ENCODE measurements at places on chromosomes 7 and 10.

GRCh38 chr7:96136600-96137239 is 185.2 kb downstream of the SLC25A13 start:
- DNase-seq: no peak

GRCh38 chr10:71811351-71811750 is 38.0 kb upstream of the VSIR start:
- no peak for DNase-seq

- no peak for DNase-seq
Measured at GRCh38 chr7:86689363-86689762, 45.7 kb downstream of the GRM3 start.

DNA sequence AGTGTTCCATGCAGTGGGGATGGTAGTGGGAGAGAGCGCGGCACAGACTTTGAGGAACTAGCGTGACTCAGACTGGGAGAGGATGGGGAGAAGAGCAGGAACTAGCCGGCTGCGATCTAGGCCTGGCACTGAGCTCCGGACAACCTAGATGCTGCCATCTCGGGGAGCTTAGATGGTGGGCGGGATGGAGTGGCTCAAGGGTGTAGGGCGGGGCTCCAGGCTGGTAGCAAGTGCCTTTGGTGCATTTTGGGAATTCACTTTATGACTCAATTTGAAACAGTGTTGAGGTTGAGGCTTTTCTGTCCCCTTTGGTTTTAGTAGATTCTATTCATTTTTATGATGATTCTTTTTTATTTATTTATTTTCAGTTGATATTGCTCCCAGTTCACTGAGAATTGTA is 185.3 kb upstream of the GPR26 start:
- DNase-seq: no peak

DNA sequence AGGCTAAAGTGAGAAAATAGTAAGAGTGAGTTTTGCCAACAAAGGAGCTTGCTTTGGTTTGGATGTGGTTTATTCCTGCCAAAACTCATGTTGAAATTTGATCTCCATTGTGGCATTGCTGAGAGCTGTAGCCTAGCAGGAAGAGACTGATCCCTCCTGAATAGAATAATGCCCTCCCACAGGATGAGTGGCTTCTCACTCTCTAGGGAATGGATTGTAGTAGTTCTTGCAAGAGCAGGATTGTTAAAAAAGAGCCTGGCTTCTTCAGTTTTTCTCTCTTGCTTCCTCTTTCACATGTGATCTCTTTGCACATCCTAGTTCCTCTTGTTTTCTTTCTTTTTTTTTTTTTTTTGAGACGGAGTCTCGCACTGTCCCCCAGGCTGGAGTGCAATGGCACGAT is 34.4 kb downstream of the ASAH2 start:
- DNase-seq: no peak

DNA sequence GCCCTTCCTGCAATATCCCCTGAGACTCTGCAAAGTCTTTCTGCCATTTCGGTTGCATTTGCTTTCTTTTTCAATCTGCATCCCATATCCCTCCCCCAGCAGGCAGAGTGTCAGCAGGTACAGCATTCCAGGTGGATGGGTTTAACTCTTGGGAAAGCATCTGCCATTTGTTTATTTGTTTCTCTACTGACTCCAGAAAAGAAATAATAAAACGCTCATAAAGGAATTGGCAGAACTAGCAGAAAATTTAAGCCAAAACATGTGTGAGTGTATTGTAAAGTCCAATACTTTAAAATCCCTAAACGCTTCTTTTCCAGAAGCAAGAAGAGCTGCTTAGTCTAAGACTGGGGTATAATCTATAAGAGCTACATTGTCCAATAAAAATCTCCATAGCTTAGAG is 393.8 kb downstream of the TNS3 start:
- DNase-seq: no peak

DNA sequence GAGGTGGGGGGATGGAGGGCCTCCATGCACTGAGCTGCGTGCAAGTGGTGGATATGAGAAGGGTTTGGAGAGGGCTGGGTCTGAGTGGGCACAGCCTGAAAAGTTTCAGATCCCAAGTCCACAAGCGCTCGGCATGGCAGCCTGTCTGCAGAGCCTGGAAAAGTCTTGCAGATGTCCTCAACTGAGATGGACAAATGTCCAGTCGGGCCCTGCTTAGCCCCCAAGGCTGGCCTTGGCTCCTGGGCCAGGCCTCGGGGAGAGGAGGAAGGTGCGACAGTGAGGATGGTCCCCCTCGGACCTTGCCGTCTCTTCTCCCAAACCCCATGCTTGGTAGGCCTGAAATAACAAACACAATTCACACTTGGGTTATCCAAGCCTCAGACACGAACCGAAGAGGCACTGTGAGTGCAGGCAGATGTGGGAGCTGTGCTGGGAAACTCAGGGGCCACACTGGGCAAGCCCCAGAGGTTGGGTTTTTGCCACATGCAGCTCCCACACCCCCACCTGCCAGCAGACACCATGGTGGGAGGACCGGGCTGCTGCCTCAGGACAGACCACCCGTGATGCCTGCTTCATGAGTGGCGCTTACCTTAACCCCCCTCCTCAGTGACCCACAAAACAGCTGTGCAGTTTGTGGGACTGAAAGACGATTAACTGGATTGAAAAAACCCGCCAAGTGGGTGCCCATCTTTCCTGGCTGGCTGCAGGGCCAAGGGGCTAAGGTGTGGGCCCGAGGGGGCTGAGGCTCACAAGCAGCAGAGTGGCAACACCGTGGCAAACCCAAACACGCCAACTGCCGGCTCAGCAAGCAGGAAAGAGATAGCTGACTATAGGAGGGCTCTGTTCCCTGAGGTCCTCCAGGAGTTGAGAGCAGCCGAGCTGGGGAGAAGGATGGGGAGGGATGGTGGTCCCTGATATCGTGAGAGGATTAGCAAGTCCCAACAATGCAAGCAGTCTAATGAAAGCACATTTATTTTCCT is 156.8 kb downstream of the RNF216 start:
- DNase-seq: no peak

DNA sequence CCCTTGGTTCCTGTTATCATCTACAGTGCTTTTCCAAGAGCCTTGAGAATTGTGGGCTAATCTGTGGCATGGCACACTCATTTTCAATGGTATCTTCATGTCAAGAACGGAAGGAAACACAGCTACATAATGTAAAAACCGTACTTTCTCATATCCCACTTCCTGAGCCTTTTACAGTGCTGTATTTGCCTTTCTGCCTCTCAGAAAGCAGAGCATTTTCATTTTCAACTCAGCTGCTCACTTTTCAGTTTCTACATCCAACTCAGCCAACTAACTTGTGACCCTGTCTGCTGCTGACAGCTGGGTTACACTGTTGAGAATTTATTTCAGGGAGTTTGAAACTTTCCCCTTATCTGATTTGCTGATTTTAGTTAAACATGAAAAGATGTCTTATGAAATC is 875.8 kb upstream of the KCND2 start:
- DNase-seq: no peak

GRCh38 chr10:98956576-98957260 is 278.9 kb downstream of the HPSE2 start:
- no peak for DNase-seq

- no peak for DNase-seq
Measured at GRCh38 chr7:36100226-36100625, 52.8 kb upstream of the EEPD1 start.

DNA sequence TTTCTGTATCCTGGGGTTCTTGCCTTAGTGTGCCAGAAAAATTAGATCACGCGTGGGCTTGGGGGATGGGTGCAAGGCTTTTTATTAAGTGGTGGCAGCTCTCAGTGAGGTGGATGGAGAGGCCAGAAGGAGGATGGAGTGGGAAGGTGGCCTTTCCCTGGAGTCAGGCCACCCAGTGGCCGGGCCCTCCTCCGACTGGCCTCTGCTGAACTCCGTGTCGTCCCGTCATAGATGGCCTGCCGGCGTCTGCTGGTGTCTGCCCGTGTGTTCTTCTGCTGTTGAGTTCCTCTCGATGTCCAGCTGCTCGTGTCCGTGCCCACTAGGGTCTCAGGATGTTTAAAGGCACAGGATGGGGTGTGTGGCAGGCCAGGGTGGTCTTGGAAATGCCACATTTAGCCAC is 4.0 kb upstream of the ZNF746 start:
- DNase-seq: no peak

DNA sequence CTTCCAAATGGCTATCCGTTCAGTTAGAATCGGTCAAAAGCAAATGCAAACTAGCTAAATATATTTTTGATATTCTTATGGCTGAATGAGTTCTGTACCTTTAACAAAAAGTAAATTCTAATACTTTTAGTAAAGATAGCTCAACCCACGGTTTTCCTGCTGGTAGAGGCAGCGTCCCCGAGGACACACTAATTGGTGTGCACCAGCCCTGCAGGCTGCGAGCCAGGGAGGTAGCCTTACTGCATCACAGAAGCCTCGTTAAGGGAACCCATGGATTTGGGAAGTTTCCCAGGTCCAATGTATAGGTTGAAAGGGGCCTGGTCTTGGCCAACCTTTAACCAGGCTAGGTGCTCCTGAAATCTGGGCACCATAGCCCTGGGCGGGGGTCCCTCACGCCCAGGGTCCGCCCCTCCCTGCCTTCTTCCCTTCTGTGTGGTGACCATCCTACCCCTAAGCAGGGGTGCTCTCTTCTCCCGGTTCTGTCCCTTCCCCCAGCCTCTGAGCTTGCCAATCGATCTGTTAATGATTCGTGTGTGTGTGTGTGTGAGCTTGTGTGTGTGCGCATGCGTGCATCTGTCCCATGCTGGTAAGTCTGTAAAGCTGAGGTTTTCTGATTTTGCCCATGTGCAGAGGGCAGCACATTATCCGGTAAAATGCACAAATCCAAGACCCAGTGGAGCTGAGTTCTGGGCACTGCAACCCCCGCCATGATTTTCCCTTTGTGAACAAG is 191.7 kb downstream of the TCERG1L start:
- no peak for DNase-seq

DNA sequence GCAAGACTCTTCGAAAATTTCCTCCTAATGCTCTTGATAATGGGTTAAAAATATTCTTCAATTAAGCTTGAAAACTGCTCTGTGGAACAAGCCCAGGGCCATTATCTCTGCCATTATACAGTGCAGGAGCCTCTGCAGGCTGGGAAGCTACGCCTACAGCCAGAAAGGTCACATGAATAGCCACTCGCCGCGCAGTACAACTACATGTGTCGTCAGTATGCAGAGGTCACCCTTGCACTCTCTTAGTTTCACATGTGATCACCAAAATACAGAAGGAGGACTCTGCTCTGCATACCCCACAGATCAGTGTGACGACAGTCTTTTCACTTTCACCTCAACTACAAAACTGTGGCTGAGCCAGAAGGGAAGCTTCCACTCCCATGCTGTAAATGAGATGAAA is 141.8 kb upstream of the C1QL3 start:
- DNase-seq: no peak

GRCh38 chr7:12028508-12028907 is 182.6 kb upstream of the TMEM106B start:
- DNase-seq: no peak

DNA sequence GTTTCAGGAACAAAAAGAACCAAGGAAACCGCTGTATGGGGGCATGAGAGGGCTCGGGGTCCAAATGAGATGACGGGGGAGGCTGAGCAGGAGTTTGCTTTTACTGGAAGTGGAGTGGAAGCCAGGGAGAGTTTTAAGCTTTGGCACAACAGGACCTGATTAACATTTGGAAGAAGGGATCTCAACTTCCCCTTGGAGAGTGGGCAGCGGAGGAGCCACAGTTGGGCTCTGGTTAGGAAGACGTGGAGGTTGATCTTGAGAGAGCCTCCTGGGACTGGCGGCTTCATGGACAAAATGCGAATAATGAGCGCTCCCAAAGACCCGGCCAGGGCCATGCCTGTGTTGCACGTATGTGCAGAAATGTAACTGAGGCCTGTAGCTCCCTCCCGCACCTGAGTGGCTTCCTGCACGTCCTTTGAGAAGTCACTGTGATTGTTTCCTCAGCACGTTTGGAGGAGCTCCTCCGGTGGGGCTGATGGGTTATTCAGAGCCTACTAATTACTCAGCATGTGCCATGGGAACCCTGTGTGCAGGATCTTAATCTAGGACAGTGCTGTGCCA is 595.3 kb upstream of the MGMT start:
- DNase-seq: no peak

- DNase-seq: no peak
Measured at GRCh38 chr7:133016604-133017003, 65.3 kb downstream of the CHCHD3 start.

- no peak for DNase-seq
Measured at GRCh38 chr10:121608469-121609190, 10.4 kb upstream of the FGFR2 start.

DNA sequence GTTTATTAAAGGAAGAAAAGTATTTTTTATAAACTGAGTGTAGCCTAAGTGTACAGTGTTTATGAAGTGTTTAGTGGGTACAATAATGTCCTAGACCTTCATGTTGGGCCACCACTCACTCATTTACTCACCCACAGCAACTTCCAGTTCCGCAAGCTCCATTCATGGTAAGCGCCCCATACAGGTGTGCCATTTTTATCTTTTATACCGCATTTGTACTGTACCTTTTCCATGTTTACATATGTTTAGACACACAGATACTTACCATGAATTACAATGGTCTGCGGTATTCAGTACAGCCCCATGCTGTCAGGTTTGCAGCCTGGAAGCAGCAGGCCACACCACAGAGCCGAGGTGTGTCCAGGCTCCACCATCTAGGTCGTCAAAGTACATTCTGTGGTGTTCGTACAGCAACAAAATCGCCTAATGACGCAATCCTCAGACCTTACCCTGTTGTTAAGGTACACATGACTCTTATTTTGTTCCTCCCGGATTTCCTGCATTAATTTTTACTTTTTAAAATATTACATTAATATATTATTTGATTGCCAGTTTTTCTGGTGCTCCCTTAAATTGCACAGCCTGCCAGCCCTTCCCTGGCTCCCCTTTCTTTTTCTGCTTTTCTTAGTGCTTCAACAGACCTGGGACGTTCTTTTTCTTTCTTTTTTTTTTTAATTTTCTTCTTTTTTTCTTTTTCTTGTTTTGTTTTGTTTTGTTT is 881 bp upstream of the SSBP1 start:
- no peak for DNase-seq

DNA sequence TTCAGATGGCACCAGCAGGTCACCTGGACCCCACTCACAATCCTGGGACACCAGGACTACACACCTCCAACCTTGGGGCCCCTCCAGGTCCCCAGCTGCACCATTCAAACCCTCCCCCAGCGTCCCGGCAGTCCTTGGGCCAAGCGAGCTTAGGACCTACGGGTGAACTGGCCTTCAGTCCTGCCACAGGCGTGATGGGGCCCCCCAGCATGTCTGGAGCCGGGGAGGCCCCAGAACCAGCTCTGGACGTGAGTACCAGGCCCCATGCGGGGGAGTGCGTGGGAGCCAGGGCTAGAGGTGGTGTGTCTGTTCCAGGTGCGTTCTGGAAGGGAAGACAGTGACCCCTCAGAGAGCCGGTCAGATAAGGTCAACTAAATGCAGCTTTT is 17.8 kb downstream of the ZMIZ2 start:
- DNase-seq: no peak

DNA sequence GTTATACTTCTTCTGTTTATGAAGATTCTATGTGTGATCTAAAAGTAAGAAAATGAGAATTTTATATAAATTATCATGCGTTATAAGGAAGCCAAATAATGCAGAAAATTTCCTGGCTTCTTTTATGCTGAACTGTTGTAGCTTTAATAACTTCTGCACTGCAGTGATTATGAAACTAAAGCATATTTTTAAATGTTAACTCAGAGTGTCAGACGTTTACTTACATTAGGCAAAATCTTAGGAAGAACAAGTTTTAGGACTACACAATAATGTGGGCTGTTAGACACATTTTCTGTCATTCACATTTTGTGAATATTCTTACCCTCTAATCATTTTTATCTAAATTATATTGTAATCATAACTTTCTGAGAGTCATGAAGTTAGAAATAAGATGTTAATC is 22.0 kb downstream of the GRM3 start:
- no peak for DNase-seq
